ENCODE measurements at places on chromosomes 3 and 15.

- no peak for ATAC-seq
These were observed 1.1 kb downstream of the PLSCR2 start for GRCh38 chr3:146468234-146468633.

DNA sequence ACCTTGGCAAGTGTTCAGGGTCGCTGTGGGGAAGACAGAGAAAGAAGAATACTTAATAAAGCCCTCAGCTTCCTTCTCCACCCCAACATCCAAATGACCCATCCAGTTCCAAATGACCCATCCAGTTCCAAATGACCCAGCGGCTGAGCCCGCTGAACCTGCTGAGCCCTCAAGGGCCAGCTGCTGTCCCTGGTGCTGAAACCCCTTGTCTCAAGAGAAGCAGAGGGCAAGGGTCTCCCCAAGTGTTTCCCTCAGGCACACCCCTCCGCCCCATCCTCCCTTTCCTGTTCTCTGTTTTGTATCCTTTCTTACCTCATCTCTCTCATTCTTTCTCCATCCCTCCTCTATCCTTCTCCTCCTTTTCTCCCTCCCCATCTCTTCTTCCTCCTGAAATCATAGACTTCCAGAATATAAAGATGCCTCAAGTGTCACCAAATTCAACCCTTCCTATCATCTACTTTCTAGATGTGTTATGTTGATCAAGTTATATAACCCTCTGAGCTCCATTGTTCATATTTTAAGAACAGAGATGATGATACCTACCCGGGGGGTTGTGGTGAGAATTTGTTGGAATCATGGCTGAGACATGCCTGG lies 29.0 kb downstream of the CCDC33 start:
- ATAC-seq: no peak

DNA sequence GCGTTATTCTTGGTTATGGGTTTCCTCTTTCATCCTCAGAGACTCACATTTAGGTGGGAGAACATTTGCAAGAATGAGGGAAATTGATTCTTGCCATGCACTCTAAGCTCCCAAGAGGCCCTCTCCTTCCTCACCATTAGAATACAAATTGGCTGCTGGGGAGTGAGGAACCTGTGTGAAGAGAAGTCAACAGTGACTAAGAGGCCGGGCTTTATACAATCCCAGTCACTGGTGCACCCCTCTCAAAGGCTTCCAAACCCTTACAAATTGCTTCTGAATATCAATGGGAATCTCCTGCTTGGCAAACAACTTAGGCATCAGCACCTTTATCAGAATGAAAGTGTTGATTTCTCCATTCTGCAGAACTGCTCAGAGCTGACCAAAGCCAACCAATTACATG lies 16.5 kb upstream of the RGMA start:
- no peak for ATAC-seq

- no peak for ATAC-seq
These were observed 4.0 kb upstream of the SPSB4 start for GRCh38 chr3:141047168-141047567.

DNA sequence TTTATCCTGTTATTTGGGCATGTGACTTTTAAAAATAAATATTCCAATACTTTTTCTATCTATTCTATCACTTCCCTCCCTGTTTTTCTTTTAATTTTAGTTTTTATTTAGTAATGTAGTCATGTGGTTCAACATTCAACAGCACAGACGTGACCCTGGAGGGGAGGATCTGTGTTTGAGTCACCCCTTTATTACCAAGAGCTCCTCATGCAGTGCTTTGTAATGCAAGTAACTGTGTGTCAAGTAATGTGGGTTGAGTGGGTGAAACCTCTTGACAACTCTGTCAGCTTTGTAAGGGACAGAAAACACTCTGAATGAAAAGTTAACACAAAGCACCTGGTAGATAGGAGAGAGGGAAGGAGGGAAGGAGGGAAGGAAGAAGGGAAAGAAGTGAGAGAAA lies 89.7 kb upstream of the FGF12 start:
- ATAC-seq: no peak

GRCh38 chr3:105278688-105279087 lies 88.0 kb upstream of the ALCAM start:
- ATAC-seq: no peak

DNA sequence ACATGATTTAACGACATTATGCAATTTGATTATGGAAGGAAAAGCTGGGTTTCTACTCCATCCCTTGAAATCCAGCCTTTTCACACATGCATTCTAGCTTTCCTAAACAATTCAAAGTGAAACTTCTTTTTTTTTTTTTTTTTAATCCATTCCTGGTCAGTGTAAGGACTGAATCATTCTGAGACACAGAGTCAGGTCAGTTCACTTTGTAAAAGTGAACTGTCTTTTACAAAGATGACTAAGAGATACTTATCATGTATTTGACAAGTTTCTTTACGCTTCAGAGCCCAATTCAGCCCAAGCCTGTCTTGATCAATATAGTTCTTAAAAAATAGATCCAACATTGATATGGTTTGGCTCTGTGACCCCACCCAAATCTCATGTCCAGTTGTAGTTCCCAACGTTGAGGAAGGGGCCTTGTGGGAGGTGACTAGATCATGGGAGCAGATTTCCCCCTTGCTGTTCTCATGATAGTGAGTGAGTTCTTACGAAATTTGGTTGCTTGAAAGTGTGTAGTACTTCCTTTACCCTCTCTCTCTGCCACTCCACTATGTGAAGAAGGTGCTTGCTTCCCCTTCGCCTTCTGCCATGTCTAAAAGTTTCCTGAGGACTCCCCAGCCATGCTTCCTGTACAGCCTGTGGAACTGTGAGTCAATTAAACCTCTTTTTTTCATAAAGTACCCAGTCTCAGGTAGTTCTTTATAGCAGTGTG lies 345.6 kb upstream of the THBS1 start:
- ATAC-seq: no peak

DNA sequence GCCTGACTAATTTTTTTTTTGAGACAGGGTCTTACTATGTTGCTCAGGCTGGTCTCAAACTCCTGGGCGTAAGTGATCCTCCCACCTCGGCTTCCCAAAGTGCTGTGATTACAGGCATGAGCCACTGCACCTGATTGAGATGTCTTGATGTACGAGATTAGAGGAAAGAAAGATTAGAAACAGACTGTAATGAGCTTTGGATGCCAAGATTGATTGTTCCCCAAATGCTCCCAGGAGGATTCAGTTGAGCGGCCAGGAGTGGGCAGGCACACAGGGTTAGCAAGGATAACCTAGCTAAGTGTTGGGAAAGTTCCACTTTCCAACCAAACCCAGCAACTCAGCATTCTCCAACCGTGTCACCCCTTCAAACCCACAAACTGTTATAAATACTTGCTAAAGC lies 63.7 kb downstream of the SRGAP3 start:
- ATAC-seq: no peak

GRCh38 chr3:122079524-122080206 lies 24.5 kb downstream of the CD86 start:
- no peak for ATAC-seq

GRCh38 chr3:152621006-152621868 lies 213.7 kb upstream of the P2RY1 start:
- ATAC-seq: no peak

DNA sequence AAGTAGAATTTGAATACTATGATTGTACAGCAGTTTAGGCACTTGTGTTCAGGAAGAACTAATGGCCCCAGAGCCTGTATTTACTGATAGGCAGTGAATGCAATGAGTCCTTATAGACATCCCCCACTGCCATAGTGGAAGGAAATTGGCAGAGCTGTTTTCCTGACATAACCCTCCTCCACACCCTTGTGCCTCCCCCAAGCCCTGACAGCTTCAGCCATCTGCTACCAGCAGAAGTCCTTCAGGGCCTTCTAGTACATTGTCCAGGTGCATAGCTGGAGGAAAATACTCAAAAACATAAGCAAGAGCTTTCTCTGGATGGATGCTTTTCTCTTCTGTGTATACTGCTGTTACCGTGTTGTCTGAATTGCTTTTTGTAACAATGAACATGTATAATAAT lies 20.6 kb downstream of the ARHGAP31 start:
- no peak for ATAC-seq

DNA sequence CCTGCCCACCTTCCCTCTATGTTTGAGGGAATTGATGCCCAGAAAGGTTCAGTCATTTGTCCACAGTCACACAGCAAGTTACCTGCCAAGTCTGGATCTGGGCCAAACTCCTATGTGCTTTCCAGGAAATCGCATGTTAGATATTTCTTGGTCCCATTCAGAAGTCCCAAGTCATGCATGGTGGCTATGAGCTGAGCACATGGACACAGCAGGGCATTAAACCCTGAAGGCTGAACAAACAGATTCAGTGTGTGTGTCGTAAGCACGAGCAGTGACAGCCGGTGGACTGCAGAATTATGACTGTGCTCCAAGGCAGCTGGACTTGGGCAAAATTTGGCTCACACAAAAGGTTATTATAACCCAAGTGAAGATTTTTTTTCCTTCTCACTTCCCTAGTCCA lies 11.4 kb upstream of the SLC6A6 start:
- ATAC-seq: no peak

- ATAC-seq: peak; percentile 20
These were observed 50.2 kb upstream of the SI start for GRCh38 chr3:165128544-165128943.

- ATAC-seq: no peak
These were observed 1137.0 kb downstream of the ROBO2 start for GRCh38 chr3:78176869-78177268.

GRCh38 chr15:27353856-27354255 lies 382.9 kb downstream of the GABRG3 start:
- ATAC-seq: no peak

DNA sequence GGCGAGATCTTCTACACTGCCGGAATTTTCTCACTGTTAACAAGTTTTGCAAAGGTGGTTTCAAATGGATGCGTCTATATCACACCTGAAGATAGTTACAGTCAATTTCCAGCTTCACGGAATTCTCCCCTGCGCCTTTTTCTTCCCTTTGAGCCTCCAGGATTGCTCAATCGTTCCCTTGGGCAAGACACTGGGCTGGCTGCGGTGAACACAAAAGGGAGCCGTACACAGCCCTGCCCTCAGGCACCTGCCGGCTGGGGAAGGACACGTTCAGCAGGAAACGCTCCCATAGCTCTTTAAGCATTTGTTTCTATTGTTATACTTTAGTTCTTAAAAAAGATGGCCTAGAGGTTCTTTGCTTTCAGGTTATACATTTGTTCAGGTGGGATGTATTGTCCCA lies 85.7 kb downstream of the C3orf70 start:
- ATAC-seq: no peak

DNA sequence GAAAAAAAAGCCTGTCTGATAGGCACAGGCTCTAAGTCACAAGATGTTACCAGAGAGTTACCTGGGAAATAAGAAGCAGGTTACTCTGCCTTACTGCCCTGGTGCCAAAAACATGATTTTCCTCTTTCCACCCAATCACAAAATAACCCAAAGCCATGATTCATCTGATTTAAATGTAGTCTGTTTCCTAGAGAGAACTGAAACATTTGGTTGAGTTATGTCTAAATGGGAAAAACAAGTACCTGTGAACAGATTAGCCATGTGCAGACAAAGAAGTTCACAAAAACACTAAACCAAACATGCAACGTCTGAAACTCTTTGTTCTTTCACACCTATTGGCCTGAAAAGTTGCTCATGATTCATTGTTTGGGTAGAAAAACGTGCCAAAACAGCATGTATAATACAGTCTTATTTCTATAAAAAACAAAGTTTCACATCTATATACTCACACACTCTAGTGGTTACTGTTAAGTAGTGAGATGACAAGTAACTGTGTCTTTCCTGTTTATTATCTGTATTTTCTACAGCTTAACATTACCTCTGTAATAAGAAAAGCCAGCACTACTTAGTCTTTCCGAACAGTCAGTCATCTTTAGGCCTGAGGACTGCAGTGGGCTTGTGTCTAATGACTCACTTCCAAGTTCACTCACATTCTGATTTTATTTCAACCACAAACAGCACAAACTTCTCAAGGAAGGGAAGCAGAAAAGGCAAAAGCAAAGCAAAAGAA lies 30.2 kb downstream of the FAM174B start:
- ATAC-seq: peak; percentile 53

- ATAC-seq: no peak
These were observed 185.8 kb upstream of the TTC14 start for GRCh38 chr3:180416111-180416594.

DNA sequence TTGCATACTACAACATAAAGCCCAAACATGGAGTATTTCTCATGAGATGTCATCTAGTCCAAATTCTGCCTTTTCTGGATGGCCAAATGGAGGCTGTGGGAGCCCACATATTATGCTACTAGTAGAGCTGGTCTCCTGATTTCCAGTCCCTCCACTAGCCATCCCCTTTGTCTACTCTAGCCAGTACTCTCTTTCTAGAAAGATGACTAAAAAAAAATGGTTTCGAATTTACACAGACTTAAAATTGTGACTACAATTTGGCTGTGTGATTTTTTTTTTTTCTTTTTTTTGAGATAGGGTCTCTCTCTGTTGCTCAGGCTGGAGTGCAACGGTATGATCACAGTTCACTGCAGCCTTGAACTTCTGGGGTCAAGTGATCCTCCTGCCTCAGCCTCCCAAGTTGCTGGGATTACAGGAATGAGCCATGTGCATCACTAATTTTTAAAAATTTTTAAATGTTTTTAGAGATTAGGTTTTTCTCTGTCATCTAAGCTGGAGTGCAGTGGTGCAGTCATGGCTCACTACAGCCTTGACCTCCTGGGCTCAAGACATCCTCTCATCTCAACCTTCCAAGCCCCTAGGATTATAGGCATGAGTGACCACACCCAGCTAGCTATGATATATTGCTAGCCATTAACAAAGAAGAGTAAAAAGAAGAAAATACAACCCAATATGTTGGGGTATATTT lies 273.9 kb downstream of the ADAMTSL3 start:
- no peak for ATAC-seq

- no peak for ATAC-seq
These were observed 35.4 kb downstream of the SAXO2 start for GRCh38 chr15:82298032-82298431.

DNA sequence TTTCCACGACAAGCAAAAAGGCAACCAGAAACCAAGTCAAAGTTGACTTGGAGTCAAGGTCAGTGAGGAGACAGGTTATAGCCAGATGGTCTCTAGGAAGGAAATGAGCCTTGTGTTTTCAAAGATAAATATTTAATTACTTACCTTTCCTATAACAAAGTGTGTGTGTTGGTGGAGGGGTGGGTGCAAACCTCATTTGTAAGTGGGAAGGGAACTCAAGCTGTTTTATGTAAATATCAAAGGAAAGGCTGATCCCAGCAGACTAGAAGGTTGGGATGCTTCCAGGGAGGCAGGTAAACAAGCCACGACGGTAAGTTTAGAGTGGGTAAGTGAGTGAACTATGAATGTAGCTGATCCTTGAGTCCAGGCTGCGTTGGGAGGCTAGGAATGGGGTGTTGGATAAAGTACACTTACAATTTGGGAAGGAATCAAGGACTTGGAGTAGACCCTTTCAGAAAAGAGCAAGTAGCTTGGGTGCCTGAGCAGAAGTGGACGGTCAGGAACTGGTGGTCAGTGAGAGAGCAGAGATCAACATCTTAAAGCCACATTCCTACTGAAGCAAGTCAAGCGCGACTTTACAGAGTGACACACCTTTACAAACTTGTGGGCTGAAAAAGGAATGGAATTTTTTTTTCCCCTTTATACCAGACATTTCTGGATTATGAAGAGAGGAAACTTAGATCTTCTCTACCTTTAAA lies 82.0 kb upstream of the TBL1XR1 start:
- no peak for ATAC-seq

Measured in stimulated activated memory B cell treated with anti-CD40 and anti-IgM and Interleukin-4, amounts not matched to agents 10 μg/mL and 1 μg/mL and 100 μg/mL, for 72 hours (primary cell).